Activated naive CD8-positive, alpha-beta T cell treated with anti-CD3 and anti-CD28 coated beads, Interleukin-2, amount 50 U/mL, for 24 hours (primary cell): ENCODE measurements at places on chromosomes 6 and 20.

- no peak overlapping the region for H3K27ac ChIP-seq
- no peak overlapping the region for H3K4me3 ChIP-seq
- no peaks in the 10 kb centered on the region for H3K36me3 ChIP-seq
- no peaks in the 10 kb centered on the region for H3K4me1 ChIP-seq
- DNase-seq: no peak
Measured at GRCh38 chr6:83480470-83480869, 31.9 kb upstream of the PRSS35 start.

- H3K36me3 ChIP-seq: peaks cover 2% of the 10 kb centered on the region
- H3K4me1 ChIP-seq: peaks cover 11% of the 10 kb centered on the region
- no peak for DNase-seq
- no peak overlapping the region for H3K4me3 ChIP-seq
Measured at GRCh38 chr6:1617466-1618310, 8.0 kb downstream of the FOXC1 start.

DNA sequence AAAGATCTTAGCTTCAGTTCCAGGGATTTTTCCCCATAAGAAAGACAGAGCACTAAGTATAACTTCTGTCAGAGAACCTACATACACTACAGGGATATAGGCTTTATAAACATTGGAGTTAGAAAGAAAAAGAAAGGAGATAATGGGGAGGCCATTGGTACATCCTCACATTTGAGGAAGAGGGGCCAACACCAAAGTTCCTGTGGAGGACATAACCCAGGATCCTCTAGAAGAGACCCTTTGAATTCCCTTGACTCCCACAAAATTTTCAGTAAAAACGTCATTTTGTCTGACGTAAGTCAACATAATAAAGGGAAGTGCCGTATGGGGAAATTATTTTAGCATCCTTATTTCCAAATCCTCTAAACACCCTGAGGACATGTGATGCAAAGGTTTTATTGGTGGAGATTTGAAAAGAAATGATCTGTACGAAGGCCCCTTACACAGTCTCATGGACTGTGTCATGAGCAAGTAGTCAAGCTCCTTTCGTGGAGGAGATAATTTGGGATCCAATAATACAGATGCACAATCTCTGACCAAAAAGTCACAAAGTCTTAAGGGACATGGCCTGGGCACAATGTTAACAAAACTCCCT lies 33.2 kb downstream of the HLA-DRA start:
- peak overlapping the region; percentile 2 for H3K4me3 ChIP-seq
- H3K27ac ChIP-seq: no peak overlapping the region
- H3K4me1 ChIP-seq: peaks cover 11% of the 10 kb centered on the region
- no peaks in the 10 kb centered on the region for H3K36me3 ChIP-seq
- no peak for DNase-seq

DNA sequence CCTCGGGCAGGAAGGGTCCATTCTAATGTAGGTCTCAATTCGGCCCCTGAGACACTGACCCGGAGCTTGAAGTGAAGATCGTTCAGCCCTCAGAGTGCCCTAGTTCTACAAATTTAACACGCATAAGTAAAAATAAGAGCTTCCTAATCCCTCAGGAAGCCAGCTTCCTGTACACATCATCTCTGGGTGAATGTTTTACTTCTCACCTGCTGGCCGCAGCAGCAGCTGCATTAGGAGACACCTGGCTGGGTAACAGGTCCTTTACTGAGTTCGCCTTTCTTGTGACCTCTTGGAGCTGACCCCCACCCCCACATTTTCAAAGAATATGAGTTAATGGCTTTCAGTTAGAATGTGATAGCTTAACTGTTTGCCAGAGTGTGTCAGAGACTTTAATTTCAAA lies 165.0 kb downstream of the SMOC2 start:
- peaks cover 3% of the 10 kb centered on the region for H3K27me3 ChIP-seq
- H3K36me3 ChIP-seq: no peaks in the 10 kb centered on the region
- H3K27ac ChIP-seq: no peak overlapping the region
- no peaks in the 10 kb centered on the region for H3K4me1 ChIP-seq

DNA sequence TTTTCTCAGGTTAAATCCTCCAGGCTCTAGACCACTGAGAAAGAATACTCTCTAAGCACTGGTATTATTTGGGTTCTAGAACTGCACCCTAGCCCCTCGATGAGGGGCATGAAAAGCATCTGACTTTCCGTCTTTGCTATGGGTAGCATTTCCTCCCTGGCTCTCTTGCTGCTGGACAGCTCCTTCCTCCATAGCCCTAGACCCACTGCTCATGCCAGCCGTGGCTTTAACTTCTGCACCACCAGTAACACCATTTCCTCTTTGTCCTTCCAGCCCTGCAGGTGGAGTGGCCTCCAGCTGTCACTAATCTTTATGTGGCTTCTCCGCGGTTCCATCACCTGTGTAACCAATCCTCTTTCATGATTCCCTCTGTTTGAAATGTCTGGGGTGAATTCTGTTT lies 194.9 kb downstream of the SCP2D1 start:
- DNase-seq: no peak
- H3K27me3 ChIP-seq: no peaks in the 10 kb centered on the region
- no peaks in the 10 kb centered on the region for H3K4me1 ChIP-seq
- H3K36me3 ChIP-seq: no peaks in the 10 kb centered on the region
- H3K4me3 ChIP-seq: no peak overlapping the region

- no peak for DNase-seq
- peaks cover 5% of the 10 kb centered on the region for H3K4me1 ChIP-seq
- H3K27ac ChIP-seq: no peak overlapping the region
- no peaks in the 10 kb centered on the region for H3K36me3 ChIP-seq
- H3K4me3 ChIP-seq: no peak overlapping the region
- H3K27me3 ChIP-seq: no peaks in the 10 kb centered on the region
Measured at GRCh38 chr6:111070105-111071005, 16.9 kb upstream of the SLC16A10 start.

- no peak for DNase-seq
- no peaks in the 10 kb centered on the region for H3K4me1 ChIP-seq
- no peak overlapping the region for H3K27ac ChIP-seq
- no peaks in the 10 kb centered on the region for H3K27me3 ChIP-seq
Measured at GRCh38 chr6:162343936-162344645, 383.5 kb downstream of the PRKN start.

- H3K4me1 ChIP-seq: peaks cover 6% of the 10 kb centered on the region
- H3K4me3 ChIP-seq: no peak overlapping the region
- H3K27me3 ChIP-seq: no peaks in the 10 kb centered on the region
- no peak overlapping the region for H3K27ac ChIP-seq
- peaks cover 42% of the 10 kb centered on the region for H3K36me3 ChIP-seq
- no peak for DNase-seq
Measured at GRCh38 chr20:25637247-25637646, 13.4 kb upstream of the NANP start.

GRCh38 chr6:88870717-88871330 lies 92.6 kb downstream of the RNGTT start:
- peak; percentile 12 for DNase-seq
- H3K4me3 ChIP-seq: no peak overlapping the region
- H3K36me3 ChIP-seq: peaks cover 4% of the 10 kb centered on the region
- no peak overlapping the region for H3K27ac ChIP-seq
- peaks cover 21% of the 10 kb centered on the region for H3K4me1 ChIP-seq

GRCh38 chr6:15827496-15828255 lies 164.8 kb upstream of the DTNBP1 start:
- no peaks in the 10 kb centered on the region for H3K36me3 ChIP-seq
- H3K4me1 ChIP-seq: no peaks in the 10 kb centered on the region
- H3K4me3 ChIP-seq: no peak overlapping the region
- no peak for DNase-seq

- no peak overlapping the region for H3K27ac ChIP-seq
- H3K4me1 ChIP-seq: no peaks in the 10 kb centered on the region
- H3K36me3 ChIP-seq: peaks cover 2% of the 10 kb centered on the region
- H3K4me3 ChIP-seq: no peak overlapping the region
Measured at GRCh38 chr6:71556141-71556540, 267.5 kb downstream of the OGFRL1 start.

- H3K4me3 ChIP-seq: no peak overlapping the region
- no peak for DNase-seq
- H3K36me3 ChIP-seq: peaks cover 1% of the 10 kb centered on the region
- H3K27me3 ChIP-seq: no peaks in the 10 kb centered on the region
- H3K27ac ChIP-seq: no peak overlapping the region
- H3K4me1 ChIP-seq: peaks cover 74% of the 10 kb centered on the region
Measured at GRCh38 chr6:106165885-106166485, 79.8 kb downstream of the PRDM1 start.
